ENCODE measurements at places on chromosomes 4 and X.

DNA sequence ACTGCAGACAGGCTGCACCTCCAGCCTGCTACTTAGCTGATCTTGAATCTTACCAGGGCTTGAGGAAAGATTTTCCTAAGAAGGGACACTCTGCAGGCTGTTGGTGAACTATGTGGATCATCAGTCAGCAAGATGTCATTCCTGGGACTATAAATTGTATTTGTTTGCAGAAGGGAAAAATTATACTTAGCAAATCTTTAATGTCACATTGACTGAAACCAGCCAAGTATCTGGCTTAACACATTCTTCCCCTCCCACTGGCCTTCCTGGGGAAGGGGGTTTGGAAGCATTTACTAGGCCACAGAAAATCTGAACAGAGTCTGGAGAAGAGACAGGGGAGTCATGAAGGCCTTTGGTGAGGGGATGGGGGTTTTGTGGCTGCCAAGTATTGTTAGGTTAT, 156.7 kb upstream of the EOLA2 start:
- no peak for DNase-seq

- DNase-seq: no peak
Measured at GRCh38 chr4:30256116-30256832, 463.9 kb upstream of the PCDH7 start.

DNA sequence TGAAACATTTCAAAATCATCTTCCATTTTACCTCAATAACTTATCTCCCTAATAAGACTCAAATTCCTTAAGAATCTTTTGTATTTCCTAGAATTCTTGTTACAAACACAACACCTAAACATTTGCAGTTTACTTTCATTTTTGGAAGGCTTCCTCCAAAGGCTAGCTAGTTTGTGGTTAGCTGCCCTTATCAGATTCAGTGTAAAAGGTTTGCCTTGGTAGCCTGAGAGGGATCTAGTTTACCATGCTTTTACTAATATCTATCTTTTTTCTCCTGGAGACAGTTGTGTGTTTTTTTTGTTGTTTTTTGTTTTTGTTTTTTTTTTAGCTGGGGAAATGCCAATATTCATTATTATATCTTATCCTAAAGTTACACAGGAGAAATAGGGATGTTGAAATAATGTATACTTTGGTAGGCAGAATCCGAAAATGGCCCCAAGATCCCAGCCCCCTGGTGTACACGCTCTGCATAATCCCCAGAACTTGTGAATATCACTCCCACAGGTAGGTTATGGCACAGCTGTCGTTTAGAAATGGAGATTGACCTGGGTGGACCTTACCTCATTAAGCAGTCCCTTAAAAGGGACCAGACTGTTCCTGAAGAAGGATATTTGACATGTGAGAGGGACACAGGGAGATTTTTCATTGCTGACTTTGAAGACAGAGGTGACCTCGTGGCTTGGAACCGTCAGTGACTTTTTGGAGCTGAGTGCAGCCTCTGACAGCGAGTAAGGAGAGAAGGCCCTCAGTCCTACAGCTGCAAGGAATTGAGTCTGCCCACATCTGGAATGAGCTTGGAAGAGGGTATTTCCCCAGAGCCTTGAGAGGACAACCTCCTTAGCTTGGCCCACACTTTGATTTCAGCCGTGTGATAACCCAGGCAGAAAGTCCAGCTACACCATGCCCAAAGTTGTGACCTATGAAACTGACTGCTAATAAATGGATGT, 33.4 kb downstream of the SEPTIN11 start:
- no peak for DNase-seq

- DNase-seq: no peak
Measured at GRCh38 chrX:110215411-110215810, 102.5 kb downstream of the AMMECR1 start.

DNA sequence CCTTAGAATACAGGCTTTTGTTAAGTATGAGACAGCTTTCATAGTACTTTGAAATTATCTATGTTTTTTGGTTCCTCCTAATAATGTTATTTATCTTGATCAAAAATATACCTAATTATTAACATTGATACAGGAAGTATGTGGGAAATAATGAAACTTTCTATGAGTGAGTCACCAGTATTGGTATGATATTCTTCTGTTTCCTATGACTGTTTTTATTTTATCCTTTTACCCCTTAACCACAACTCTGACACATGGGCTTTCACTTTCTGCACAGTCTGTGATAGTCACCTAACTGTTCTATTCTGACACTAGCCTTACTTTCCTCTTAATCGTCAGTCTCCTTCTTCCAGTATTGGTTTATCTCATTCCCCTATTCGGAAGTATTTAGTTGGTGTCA, 4.7 kb downstream of the THAP9 start:
- peak; percentile 77 for DNase-seq

DNA sequence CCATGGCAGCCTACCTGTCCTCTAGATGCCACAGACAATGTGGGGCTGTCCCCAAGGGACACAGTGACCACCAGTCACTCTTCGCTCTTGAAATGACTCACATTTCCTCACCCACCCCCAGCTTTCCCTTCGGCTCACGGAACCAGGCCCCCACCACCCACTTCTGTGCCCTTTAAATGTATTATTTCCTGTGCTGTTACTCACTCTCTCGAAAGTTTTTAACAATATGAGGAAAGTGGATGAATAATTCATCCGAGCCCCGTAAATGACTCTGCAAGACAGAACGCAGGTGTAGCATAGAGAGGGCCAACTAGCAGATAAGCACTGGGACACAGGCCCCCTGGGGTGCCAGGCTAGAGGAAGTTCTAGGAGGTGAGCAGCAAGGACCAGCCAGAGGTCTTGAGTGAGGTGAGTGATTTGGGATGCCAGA, 179.5 kb upstream of the TBL1X start:
- no peak for DNase-seq

DNA sequence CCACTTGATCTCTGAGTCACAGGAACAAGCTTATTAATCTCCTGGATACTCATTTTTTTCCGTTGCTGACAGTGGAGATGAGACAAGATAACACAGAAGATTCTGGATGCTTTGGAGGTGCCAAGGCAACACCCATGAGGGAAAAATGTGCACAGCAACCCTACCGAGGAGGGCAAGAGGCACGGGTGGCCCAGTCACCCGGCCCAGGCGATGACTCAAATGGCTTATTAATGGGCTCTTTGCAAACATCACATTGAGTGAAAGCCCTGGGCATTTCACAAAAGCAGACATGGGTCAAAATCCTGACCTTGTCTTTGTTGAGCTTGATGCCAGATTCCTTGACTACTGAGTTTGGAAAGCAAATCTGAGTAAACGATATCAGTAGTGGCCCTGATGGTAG, 315.1 kb downstream of the STK32B start:
- DNase-seq: no peak

GRCh38 chr4:122716825-122717448, 15.6 kb upstream of the BBS12 start:
- no peak for DNase-seq

DNA sequence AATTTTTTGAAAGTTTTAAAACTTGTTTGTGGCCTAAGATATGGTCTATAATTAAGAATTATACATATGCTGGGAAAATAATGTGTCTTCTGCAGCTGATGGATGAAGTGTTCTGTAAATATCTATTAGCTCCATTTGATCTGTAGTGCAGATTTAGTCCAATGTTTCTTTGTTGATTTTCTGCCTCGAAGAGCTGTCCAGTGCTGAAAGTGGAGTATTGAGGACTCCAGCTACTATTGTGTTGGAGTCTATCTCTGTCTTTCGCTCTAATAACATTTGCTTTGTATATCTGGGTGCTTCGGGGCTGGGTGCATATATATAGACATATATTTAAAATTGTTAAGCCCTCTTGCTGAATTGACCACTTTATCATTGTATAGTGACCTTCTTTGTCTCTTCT, 2127.3 kb downstream of the PCDH7 start:
- no peak for DNase-seq

GRCh38 chr4:3246458-3247398, 2.2 kb upstream of the MSANTD1 start:
- DNase-seq: no peak

DNA sequence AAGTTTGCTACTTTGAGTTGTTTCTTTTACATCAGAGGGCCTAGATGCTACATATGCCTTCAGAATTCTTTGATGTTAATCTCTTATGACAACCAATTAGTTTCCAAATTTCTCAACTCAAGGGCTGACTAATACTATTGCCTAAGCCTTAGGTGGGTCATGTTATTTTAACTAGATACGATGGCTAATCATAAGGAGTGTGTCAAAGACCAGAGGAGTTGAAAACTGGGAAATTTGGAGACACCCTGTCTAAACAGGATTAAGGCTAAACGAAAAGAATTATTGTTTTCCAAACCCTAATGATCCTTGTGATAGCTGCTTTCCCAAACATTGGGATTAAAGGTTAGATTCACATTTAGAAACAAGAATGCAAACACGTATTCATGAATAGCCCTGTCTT, 228.5 kb downstream of the PCDH7 start:
- DNase-seq: no peak

GRCh38 chr4:96407738-96408463, 568.0 kb downstream of the PDHA2 start:
- DNase-seq: no peak

DNA sequence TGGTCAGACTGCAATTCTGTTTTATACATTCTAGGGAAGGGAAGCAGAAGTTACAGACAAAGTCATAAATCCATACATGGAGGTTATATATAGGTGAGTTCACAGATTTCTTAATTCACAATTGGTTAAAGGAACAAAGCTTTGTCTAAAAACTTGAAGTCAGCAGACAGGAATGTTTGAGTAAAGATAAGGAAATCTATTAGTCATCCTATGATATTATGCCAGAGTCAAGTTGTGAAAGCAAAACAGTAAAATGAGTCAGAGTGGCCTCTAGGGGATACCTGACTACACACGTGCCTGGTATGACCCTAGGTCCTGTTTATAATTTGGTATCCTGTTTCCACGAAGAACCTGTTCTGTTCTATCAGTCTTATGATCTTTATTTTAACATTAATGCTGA, 31.5 kb downstream of the ACTRT1 start:
- no peak for DNase-seq

GRCh38 chrX:154298312-154298711, 2.7 kb downstream of the TKTL1 start:
- DNase-seq: no peak

GRCh38 chrX:51852096-51852495, 41.3 kb upstream of the MAGED1 start:
- DNase-seq: no peak

DNA sequence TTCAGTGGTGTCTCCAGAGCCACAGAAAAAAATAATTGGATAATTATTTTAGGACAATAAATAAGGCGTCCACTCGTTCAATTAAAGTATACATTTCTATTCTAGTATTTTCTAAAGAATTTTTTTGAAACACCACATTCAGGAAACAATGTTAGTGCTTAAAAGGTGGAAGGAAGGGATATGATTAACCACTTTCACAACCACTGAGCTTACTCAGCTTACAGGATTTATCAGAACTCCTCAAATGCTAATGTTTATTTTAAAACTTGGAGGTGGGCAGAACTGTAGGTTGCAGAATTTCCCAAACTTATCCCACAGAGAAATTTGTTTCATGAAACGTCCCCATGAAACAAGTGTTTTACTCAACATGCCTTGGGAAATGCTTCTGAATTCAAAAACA, 54.3 kb upstream of the MAGEB2 start:
- DNase-seq: no peak

- DNase-seq: no peak
Measured at GRCh38 chrX:46310815-46311497, 234.3 kb downstream of the ZNF674 start.
